ENCODE measurements at places on chromosomes 12 and 14.

GRCh38 chr12:40185303-40185693 is 39.5 kb upstream of the LRRK2 start:
- DNase-seq = no peak

GRCh38 chr14:68544081-68544892 is 248.6 kb downstream of the ZFP36L1 start:
- peak; percentile 88 for DNase-seq

DNA sequence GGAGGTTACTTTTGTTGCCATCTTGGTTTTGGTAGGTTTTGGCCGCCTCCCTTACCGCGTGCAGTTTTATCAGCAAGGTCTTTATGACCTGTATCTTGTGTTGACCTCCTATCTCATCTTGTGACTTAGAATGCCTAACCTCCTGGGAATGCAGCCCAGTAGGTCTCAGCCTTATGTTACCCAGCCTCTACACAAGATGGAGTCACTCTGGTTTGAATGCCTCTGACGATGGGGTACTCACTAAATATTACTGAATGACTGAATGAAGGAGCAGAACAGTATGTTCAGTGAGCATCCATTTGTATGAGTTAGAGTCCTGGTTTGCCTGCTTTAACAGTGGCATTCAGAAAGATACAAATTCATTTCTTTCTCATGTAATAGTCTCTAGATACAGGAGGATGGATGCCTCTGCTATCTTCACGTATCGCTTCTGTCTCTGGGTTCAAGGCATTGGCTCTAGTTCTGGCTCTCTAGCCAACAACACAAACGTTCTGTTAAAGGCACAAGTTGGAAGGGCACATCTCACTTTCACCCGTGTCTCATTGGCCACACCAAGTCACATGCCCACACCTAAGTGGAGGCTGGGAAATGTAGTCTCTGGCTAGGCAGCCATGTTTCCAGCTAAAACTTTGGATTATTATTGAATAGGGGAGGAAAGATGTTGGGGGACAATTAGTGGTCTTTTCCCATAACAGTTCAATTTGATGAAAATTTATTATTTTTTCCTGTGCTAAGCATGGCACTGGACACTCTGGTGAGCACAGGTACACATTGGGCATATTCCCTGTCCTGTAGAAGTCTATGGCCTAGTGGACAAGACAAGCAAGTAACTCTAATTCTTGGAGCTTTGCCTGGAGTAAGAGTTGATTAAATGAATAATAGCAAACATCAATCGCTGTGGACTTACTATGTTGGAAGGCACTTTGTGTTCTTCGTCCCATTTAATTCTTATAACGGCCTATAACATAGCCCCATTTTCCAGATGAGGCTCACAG is 75.2 kb upstream of the RPH3A start:
- DNase-seq = no peak

- DNase-seq = no peak
These were observed 306.2 kb upstream of the DIO3 start for GRCh38 chr14:101254805-101255764.

DNA sequence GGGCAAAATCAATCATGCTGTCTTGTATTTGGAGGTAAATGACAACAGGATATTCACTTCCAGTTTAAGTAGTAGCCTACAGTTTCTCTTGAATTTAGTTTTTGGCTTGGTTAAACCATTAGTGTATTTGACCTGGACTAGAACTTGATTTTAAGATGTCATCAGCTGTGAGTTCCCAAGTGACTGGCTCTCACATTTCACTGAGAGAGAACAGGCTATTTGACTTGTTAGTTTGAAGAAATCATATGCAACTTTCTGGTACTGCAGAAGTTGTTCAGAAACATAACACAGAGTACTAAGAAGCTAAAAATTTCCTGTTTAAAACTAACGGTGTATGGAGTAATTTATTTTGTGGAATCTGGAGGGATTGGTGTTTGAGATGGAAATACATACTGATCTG is 22.3 kb downstream of the MNAT1 start:
- no peak for DNase-seq

GRCh38 chr12:75971253-75971652 is 60.3 kb downstream of the PHLDA1 start:
- DNase-seq = no peak

DNA sequence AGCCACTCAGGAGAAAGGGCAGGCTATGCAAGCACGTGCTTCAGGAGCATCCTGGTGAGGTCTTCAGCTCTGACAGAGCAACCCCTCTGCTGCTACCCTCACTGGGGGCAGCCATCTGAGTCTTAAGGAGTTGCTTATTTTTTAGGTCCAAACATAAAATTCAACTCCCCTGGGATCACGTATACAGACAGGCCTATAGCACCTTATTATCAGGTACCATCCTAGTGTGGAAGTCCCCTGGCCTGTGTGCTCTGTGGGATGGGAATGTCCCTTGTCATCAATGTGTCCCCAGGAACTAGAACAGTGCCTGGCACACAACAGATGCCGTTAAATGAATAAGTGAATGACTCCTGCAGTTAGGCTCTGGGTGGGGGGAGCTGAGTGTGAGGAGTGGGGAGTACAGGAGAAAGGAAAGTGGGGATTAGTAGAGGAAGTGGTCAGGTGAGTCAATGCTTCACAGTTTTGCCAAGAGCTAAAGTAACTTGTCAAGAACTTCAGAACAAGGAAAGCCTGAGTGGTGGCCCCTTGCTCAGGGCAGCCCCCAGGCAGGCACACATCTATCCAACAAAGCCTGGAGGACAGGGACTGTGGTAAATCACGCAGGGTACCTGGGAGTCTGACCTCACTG is 33.5 kb downstream of the DAD1 start:
- DNase-seq = no peak

GRCh38 chr14:103074729-103075367 is 9.2 kb upstream of the LBHD2 start:
- no peak for DNase-seq

DNA sequence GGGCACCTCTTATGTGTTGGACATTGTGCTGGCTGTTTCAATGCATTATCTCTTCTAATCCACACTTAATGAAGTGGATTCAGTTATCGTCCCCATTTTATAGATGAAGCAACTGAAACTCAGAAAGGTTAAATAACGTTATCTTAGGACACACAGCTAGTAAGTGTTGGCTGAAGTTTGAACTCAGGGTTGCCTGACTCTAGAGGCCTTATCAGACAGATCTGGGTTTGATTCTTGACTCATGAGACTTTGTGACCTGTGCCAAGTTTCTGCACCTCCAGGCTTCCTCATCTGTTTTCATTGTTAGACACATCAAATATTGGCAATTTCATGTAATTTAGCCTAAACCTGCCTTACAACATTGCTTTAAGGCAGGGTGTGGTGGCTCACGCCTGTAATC is 18.2 kb upstream of the IRF2BPL start:
- DNase-seq = no peak

- DNase-seq = no peak
These were observed 78.6 kb downstream of the CCDC60 start for GRCh38 chr12:119412811-119413794.

GRCh38 chr12:51403159-51403558 is 12.0 kb upstream of the GALNT6 start:
- no peak for DNase-seq

Measured in amniotic stem cell (primary cell).